ENCODE measurements at places on chromosomes 11 and 22.

DNA sequence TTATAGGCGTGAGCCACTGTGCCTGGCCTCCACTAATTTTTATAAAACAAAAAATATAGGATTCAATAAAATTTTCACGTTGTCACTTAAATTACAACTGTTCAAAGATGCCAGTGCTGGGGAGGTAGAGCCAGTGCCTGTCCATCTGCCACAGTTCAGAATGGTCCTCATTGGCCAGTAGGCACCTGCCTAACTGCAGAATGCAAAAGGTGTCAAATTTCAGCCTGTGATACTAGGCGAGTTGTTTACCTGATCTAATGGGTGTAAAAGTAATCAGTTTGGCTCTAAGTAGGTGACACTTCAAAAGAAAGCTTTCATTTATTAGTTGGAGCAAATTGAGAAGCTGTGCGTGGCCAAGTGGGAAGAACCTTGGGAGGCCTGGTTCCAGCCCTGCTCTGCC lies 2.4 kb downstream of the SMARCB1 start:
- no peak for DNase-seq

DNA sequence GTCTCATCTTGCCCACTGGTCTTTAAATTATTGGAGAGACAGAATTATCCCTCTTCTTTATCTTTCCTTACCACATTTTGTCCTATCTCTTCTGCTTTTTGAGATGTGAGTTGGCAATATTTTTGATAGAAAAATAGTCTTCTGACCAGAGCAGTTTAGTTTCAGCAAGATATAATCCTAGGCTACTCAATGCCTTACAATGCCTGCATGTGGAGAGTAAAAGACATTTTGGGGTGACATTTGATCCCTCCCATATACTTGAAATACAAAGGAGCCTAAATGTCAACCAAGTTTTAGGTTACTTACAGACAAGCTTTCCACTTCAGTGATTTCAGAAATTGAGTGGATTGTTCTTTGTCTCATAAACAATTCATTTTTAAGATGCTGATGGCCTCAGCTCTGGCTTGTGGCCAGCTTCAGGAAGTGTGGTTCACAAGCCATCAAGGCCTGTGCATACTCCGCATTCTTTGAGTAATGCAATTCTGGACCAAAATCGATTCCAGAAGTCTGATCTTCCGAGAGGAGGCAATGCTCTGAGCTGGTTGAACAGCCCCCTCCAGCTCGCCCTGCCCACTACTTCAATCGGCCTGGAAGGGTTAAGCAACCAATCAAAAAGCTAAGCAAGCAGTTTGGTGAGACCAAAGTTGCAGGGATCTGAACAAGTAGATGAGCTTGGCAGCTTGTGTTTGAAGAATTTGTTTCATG lies 274.4 kb downstream of the BLID start:
- DNase-seq, result no peak

- DNase-seq, result peak; percentile 93
Observed at GRCh38 chr11:27362749-27363575, at the start of gene CCDC34. Gene CCDC34 (minus strand): TSS chr11:27363215. CDS start chr11:27363194, 21 bp downstream.

GRCh38 chr11:2180347-2180746 lies 8.7 kb upstream of the TH start:
- DNase-seq, result no peak
